ENCODE measurements at places on chromosomes 6 and 20. TPM values are rescaled to one million over a fixed set of nuclear protein-coding genes. Genes with fewer than 3 reads are reported as not detected.

DNA sequence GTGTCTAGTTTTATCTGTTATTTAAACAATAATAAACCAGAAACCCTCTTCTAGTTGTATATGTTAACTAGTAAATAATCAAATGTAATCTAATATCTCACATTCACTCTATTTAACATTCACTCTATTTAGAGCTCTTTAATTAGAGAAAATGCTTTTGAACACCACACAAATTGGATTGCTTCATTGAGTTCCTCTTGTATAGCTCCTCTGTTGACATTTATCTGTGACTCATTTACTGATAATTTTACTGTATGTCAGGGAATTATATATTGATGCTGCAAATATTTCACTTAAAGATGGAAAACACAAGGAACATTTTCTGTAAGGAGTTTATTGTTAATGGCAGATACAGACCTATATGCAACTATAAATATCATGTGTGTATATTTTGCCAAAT lies 594.6 kb downstream of the COL12A1 start:
- DNase-seq, result no peak

GRCh38 chr20:9220874-9221547 lies 152.1 kb downstream of the PLCB4 start:
- DNase-seq, result no peak

The LKAAEAR1 gene
- total RNA-seq, result not detected

DNA sequence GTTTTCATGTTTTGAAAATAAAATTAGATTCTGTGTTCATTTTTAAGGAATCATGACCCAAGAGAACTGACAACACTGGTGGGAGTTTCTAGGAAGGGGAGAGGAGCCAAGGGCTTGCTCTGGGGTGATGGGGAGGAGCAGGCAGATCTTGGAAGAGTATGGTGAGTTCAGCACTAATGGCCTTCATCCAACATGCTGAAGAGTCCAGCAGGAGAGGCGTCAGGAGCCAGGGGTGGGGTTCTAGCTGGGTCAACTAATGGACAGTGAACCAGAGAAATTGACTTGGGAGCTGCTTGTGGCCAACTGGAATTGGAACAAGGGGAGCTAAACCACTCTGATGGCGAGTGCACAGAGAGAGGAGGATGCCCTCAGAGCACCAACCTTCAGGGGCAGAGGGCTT lies 107.1 kb downstream of the MRPL14 start:
- DNase-seq, result peak; percentile 62

The ZC2HC1B gene
- total RNA-seq, result not detected

GRCh38 chr6:87210979-87211378 lies 55.6 kb downstream of the ZNF292 start:
- no peak for DNase-seq

DNA sequence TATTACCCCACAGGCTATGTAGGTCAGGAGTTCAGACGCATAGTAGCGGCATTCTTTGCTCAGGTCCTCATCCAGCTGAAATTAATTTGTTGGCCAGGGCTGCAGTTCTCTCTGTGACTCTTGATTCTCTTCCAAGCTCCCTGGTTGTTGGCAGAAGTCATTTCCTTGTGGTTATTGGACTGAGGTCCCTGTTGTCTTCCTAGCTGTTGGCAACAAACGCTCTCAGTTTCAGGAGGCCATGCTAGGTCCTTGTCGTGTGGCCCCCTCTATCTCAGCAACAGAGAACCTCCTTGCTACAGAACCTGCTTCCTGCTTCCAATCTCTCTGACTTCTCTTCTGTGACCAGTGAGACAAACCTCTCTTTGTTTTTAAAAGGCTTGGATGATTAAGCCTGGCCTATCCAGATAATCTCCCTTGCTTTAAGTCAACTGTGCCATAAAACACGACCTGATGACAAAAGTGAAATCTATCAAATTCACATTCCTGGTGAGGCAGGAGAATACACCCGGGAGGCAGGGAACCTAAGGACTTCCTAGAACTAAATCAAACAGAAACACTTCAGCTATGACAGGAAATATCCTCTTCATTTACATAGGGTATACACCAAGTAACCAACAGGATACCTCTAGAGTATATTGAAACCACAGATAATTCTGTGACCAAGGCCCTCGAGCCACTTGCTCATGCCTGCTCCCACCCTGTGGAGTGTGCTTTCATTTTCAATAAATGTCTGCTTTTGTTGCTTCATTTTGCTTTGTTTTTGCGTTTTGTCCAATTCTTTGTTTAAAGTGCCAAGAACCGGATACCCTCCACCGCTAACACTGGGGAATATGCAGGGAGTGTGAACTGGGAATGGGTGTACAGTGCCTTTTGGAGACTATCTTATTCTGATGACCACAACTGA lies 196.0 kb downstream of the BTBD3 start:
- DNase-seq, result no peak

- no peak for DNase-seq
Observed at GRCh38 chr6:47034926-47035325, 7.2 kb downstream of the ADGRF1 start.

The ZSCAN26 gene
- total RNA-seq, result 23.7 TPM

DNA sequence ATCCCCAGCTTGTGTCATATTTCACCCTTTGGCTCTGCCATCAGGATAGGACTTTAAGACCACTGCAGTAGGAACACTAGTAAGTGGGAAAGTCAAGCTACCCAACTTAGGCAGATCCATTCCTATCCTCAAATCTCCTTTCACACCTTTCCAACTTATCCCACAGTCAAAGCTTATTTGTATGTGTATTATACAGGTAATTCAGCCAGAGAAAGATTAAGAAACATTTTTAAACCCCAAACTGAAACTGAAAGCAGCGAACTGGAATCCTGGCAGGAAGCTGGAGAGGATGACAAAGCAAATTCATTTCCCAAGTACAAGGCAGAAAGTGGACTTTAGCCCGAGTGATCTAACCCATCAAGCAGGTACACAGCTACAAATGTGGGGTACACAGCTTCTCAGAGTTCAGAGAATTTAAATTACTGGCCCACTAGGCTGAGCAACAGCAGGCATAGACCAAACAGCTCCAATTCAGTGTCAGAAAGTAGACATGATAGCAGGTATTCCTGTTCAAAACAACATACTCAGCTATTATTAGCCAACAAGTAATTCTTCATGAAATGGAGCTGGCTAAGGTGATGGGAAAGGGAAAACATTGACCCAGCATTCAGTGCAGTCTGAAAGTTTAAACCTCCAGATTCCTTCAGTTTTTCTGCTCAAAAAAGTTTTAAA lies 39.1 kb downstream of the ILRUN start:
- no peak for DNase-seq

The SLC25A27 gene
- 40.8 TPM for total RNA-seq

- DNase-seq, result no peak
Observed at GRCh38 chr20:32116079-32116521, 6.6 kb downstream of the TM9SF4 start.

The C6orf120 gene
- total RNA-seq, result 25.5 TPM

GRCh38 chr6:33985313-33985751 lies 160.6 kb downstream of the GRM4 start:
- no peak for DNase-seq
